ENCODE measurements at places on chromosomes 3 and 15. TPM values are rescaled to one million over a fixed set of nuclear protein-coding genes. Genes with fewer than 3 reads are reported as not detected.

TM4SF4 gene
- 97.1 TPM for total RNA-seq

SCAMP5 gene
- total RNA-seq = 38.1 TPM

KCNAB1 gene
- 6.1 TPM for total RNA-seq

CATSPER2 gene
- 5.1 TPM for total RNA-seq

ZBTB20 gene
- total RNA-seq = 14.4 TPM

ZNF609 gene
- 53.1 TPM for total RNA-seq

- DNase-seq = no peak
Observed at GRCh38 chr15:69386284-69386683, 27.9 kb upstream of the KIF23 start.

DNA sequence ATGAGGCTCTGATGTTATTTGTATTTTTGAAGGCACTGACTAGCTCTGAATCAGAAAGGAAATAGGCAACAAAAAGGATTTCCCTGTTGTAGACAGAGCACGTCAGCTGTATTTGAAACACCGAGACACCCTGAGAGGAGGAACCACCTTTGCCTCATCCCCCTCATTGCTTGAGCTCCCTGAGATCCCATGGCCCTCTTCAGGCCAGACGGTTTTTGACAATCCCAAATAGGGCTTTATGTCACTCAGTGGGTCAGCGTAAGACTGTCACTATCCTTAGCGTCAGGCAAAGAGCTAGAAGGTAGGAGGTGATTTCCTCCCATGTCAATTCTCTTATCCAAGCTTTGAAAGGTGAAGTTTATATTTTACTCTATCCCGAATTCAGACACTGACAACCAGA lies 254.3 kb downstream of the ZNF621 start:
- no peak for DNase-seq

- no peak for DNase-seq
Observed at GRCh38 chr3:106256249-106256957, 387.6 kb upstream of the CBLB start.

DNA sequence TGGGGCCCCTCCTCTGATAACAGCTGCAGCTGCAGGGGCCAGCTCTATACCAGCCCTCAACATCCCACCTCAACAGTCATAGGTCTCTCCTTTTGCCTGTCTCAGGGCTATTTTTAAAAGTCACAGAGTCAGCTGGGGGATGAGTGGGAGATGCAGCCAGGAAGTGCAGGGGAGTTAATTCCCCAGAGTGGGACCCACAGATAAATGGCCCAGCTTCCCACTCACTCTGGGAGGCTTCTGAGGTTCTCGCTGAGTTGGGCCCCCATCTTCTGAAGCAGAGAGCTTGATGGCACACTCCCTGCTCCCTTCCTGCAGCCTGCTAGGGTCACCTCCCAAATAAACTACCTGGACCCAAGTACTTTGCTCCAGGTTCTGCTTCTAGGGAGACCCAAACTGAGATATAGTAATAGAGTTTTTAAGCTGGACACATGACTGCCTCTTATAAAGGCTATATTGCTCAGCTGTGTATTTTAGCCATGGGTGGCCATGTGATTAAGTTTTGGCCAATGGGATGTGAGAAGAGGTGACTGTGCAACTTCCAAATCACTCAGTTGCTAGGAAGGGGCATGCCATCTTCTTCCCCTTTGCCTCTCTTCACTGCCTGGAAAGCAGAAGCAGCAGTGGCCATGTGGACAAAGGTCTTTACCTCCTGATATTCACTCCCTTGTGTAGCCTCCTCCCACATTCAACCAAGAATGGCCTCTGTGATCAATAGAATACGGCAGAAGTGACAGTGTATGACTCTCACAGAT lies 15.5 kb upstream of the VIPR1 start:
- peak; percentile 20 for DNase-seq

GRCh38 chr3:168998792-168999191 lies 664.7 kb downstream of the MECOM start:
- no peak for DNase-seq

GRCh38 chr3:109339714-109340648 lies 2.6 kb upstream of the DPPA4 start:
- DNase-seq = no peak

DNA sequence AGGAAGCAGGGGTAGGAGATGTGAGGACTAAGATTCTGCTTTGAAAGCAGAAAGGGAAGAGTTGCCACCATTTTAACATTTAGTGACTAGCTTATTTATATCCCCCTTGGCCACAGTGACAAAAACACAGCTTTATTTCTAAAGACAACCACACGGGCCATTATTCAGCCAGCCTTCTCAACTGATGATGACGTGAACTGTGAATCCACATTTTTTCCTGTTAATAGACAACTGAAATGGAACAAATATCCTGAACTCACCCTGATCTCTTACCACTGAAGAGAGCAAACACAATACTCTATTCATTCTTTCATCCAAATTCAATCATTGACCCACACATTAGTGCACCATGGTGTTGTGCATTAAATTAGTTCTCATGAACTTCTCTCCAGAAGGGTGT lies 145.1 kb downstream of the TNIK start:
- DNase-seq = no peak

DNA sequence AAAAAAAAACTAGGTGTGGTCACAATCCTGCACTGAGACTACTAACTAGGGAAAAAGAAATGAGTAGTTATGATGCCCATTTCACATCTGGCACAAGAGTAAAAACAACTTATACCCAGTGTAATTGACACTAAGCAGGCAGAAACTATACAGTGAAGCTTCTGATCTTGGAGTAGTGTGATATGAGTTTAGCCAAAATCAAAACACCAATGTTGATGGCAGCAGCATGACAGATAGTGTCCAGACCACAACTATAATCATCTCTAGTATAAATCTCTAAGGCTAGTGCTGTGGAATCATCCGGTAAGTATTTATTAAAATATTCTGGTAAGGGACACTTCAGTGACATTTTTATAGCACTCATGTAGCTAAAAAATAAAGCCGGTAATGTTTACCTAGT lies 108.5 kb upstream of the EPHA6 start:
- no peak for DNase-seq

- no peak for DNase-seq
Observed at GRCh38 chr3:111077369-111077768, 5.8 kb downstream of the NECTIN3 start.

DNA sequence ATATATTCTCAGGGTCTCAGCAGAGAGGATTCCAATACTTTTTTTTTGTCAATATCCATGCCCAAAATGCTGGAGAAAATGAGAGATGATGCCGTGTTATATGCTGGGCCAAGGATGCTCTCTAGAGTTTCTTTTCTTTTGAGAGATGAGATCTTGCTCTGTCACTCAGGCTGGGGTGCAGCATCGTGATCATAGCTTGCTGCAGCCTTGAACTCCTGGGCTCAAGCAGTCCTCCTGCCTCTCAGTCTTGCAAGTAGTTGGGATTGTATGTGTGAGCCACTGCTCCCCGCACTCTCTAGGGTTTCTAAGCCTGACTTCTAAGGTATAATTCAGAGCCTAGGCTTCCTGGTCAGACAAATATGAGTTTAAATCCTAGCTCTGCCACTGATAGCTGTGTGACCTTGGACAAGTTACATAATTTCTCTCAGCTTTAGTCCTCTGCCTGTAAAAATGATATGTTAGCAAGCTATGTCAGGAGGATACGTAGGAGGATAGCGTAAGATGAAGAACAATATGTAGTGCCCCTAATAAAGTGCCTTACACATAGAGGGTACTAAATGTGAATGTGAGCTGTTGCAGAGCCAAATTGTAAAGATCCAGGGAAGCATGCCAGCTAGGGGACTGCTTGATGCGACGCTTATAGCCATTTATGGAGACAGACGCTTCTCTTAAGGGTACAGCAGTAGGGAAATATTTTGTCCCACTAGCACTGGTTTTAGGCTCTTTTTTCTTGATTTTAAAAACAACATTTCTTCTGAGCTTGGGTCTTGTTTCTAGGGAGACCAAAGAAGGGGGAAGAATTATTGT lies 7.4 kb downstream of the STARD9 start:
- no peak for DNase-seq

DNA sequence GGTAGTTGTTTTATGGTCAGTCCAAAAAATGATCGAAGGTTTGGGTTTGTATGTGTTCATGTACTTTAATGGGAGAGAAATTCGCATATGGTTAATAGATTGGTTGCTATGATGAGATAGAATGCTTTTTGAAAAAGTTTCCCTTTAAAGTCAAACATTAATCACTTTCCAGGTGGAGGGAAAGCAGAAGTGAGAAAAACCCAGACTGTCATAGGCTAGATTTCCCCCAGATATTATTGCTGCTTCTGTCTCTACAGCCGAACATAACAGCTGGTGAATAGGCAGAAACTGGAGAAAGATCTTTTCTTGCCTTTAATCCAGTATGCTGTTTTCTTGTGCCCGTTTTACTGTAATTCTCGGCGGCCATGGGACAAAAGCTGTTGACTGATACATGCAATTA lies 287.6 kb downstream of the SOX2 start:
- DNase-seq = no peak

- DNase-seq = no peak
Observed at GRCh38 chr3:138687236-138687635, 78.7 kb downstream of the FAIM start.

Measured in type B pancreatic cell (in vitro differentiated cells).